Heart left ventricle (tissue), 16 donors: ENCODE measurements at places on chromosomes 11 and 22. TPM values are rescaled to one million over a fixed set of nuclear protein-coding genes. Genes with fewer than 3 reads are reported as not detected.

- no peak for DNase-seq
Observed at GRCh38 chr11:125356797-125357196, 139.3 kb downstream of the FEZ1 start.

- DNase-seq: no peak
Observed at GRCh38 chr11:114812733-114813132, 134.4 kb downstream of the NXPE2 start.

- DNase-seq: no peak
Observed at GRCh38 chr22:20431511-20432192, 6.0 kb downstream of the SCARF2 start.

GRCh38 chr11:122441666-122442035 lies 213.9 kb upstream of the UBASH3B start:
- no peak for DNase-seq

Gene MS4A2
- 0.04 TPM for polyA plus RNA-seq

Gene UBXN1
- polyA plus RNA-seq: 188 TPM

- no peak for DNase-seq
Observed at GRCh38 chr11:113341388-113342165, 27.2 kb downstream of the TTC12 start.

Gene GLYATL1
- not detected for polyA plus RNA-seq

Gene CSF2RB
- polyA plus RNA-seq: 1.4 TPM

DNA sequence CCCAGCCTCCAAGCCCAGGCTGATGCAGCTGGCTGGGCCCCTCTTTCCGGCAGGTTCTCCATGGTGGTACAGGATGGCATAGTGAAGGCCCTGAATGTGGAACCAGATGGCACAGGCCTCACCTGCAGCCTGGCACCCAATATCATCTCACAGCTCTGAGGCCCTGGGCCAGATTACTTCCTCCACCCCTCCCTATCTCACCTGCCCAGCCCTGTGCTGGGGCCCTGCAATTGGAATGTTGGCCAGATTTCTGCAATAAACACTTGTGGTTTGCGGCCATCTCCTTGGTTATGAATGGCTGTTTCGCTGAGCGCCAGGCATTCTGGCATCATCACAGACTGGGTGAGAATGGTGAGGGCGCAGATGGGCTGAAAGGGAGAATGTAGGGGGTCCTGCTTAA lies 3.6 kb downstream of the PRDX5 start:
- no peak for DNase-seq

- no peak for DNase-seq
Observed at GRCh38 chr11:14378171-14378570, 19.2 kb upstream of the RRAS2 start.

Gene FGF4
- not detected for polyA plus RNA-seq

Gene ANGPTL5
- 0.76 TPM for polyA plus RNA-seq

DNA sequence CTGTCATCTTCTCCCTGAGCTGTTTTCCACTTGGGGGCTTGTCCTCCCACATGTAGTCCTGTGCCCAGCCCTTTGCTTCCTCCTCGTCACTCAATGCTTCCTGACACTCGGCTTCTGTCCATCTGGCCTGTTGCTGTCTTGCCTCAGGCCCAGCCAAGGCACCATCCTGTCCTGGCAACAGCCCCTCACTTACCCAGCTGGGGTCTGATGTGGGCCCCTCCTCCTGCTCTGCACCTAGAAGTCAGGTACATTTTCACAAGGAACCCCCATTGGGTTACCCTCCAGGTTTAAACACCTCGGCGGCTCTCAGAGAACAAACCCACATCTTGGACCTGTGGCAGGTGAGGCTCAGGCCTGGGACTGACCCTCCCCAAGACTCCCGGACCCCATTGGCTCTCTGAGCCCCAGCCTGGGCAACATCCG lies 784.8 kb downstream of the TBC1D22A start:
- DNase-seq: no peak

Gene FXYD6
- polyA plus RNA-seq: 51.2 TPM

Gene NRIP3
- polyA plus RNA-seq: 0.26 TPM

Gene F2
- 0.08 TPM for polyA plus RNA-seq

DNA sequence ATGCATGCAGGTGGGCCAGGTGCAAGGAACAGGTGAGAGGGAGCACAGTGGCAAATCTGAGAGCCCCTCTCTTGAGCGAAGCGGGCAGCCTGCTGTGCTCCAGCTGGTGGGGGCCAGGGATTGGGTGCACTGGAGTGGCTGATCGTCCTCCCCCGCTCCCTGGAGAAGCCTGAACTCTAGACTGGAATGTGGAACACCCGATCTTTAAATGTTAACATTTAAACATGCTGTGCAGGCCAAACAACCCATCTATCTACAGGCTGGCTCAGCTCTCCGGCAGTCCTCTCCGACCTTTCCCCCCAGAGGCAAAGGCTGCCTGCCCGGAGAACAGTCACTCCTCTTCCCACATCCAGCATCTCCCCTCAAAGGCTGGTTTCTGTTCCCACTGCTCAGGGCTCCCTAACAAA lies 5.1 kb downstream of the MRGPRF start:
- no peak for DNase-seq

Gene LRP5
- polyA plus RNA-seq: 44.0 TPM

Gene UBASH3B
- 4.8 TPM for polyA plus RNA-seq

GRCh38 chr11:26076233-26076990 lies 255.5 kb upstream of the ANO3 start:
- no peak for DNase-seq

DNA sequence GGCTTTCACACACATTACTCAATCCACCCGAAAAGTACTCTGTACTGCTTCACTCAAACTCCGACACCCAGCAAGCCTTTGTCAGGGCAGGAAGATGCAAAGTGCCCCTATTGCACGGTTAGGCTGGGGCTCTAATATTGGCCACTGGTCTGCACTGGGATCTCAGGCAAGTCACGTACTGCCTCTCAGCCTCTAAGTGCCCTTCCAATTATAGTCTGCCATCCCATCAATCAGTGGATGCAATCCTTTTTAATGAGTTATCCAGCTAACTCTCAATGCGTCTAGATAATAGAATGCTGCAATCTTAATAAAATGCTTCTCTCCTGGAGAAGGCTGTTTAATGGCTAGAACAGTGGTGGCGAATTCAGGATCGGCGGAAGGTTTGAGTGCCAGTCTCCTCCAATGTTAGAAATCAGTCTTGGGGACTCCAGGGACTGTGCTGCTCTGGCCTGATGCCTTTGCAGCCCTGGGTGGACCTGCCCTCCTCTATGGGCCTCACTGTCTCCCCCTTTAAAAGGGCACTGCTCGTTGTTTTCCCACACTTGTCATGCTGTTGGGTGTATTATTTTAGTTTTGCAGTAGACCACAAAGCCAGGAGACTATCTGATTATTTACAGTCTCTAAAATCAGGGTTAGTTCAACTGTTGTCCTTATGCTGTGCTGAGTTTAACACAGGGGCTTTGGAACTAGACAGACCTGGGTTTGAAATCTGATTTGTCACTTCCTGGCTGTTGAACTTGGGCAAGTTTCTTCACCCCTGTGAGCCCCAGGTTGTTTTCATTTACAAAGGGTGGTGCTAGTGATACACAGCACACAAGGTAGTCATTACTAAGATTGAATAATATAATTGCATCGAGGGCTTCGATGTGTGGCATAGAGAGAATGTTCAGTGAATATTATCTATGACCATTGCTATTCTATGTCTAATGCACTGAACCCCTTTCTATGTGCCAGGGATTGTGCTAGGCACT lies 36.7 kb downstream of the CLMP start:
- DNase-seq: no peak

- DNase-seq: no peak
Observed at GRCh38 chr11:62461740-62462507, 43.1 kb downstream of the SCGB1A1 start.

Gene POGLUT3
- polyA plus RNA-seq: 5.3 TPM

GRCh38 chr11:27075192-27075591 lies 34.6 kb downstream of the BBOX1 start:
- no peak for DNase-seq

Gene TMEM191C
- polyA plus RNA-seq: 0.76 TPM

Gene FAM111B
- 0.18 TPM for polyA plus RNA-seq
